ENCODE measurements at places on chromosomes 2 and 18.

DNA sequence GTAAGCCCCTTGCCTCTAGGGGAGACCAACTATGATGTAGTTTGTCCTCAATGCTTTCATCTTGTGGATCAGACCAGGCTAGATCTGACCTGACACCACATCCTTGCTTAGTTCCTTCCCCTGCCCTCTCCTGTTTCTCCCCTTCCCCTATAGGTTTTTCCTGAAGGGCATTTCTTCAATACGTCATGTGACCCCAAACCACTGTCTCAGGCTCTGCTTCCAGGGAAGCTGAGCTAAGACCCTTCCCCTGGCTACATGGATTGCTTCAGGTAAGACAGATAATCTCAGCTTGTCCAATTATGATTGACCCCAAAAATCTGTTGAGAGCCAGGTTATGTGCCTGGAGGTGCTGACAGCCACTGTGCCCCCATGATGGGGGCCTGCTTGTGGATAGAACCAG, 22.6 kb upstream of the TTL start:
- no peak for DNase-seq

DNA sequence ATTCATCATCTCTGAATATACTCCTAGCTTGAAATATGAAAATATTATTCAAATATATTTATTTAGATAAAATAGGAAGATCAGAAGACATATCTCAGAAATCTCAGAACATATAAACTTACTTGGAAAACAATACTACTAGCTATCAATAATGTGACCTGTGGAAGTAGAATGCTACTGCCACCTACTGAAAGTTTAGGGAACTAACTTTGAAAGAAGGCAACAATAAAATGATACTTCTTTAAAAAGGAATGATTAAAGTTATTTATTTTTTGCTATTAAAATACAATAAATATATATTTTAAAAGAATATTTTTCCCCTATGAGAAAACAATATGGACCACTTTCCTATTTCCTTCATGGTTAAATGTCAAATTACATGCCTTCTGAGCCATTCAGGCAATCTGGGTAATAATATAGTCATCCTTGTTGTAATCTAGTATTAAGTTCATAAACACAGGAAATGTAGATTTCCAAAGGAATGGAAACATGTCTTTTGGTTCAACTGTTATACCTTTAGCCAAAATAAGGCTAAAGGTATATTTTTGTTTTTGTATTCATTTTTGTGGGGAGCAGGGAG, 26.0 kb downstream of the ACADL start:
- no peak for DNase-seq

- DNase-seq = no peak
Measured at GRCh38 chr2:73173781-73174180, 28.6 kb upstream of the NOTO start.

DNA sequence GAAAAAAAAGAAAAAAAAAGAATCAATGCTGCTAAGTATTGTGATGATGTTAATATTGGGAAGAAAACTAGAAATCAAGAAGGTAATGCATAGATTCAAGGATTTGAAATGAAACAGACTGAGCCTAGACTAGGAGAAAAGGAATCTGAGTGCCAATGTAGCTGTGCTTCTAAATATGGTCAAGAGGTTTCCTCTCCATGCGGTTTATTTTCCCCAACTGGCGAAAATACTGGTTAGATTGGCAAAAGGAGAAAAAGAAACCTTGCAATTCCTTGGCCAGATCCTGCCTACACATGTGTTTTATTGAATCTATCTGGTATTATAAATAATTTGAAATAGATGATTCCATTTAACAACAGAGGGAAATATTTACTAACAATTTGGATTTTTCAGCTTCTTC, 5.7 kb downstream of the SCN3A start:
- DNase-seq = no peak

- DNase-seq = no peak
Measured at GRCh38 chr2:99336804-99337112, 431 bp upstream of the EIF5B start.

DNA sequence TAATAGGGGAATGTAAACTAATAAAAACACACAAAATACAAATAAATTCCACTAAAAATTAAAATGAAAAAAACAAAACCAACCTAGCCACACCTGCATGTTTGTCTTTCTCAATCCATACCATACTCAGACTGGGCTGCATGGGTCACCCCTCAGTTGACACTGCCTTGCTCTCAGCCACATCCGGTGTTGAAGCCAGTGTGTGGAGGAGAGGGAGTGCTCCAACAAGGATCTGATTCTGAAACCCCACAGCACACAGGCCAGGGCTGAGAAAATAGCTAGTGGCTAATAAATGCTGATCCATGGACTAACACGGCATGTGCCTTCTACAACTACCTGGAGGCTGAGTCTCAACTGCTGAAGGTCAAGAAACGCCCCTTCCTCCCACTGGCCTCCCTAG, 13.7 kb downstream of the RND3 start:
- DNase-seq = no peak

- DNase-seq = no peak
Measured at GRCh38 chr18:79397247-79397829, 1.6 kb downstream of the NFATC1 start.

- no peak for DNase-seq
Measured at GRCh38 chr2:55309446-55309845, 40.4 kb upstream of the MTIF2 start.

GRCh38 chr2:141393214-141393545, 737.6 kb downstream of the LRP1B start:
- DNase-seq = no peak

GRCh38 chr2:85235281-85235680, 92.5 kb downstream of the TGOLN2 start:
- DNase-seq = no peak

DNA sequence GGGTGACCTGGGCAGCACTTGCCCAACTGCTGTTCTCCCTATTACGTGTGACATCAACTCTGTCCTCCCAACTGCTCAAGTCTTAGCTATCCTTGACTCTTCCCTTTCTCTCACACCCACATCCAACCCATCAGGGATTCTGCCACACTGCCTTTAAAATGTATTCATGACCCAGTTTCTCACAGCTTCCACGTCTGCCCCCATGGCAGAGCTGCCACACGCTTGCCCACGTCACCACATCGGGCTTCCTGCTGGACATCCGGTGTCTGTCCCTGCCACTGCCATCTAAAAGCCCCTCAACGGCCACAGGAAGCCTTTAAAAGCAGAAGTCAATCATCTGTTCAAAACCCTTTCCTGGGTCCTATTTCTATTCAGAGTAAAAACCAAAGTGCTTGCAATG, 233.1 kb upstream of the POU3F3 start:
- DNase-seq = no peak

- no peak for DNase-seq
Measured at GRCh38 chr18:49371786-49372185, 88.7 kb downstream of the DYM start.

DNA sequence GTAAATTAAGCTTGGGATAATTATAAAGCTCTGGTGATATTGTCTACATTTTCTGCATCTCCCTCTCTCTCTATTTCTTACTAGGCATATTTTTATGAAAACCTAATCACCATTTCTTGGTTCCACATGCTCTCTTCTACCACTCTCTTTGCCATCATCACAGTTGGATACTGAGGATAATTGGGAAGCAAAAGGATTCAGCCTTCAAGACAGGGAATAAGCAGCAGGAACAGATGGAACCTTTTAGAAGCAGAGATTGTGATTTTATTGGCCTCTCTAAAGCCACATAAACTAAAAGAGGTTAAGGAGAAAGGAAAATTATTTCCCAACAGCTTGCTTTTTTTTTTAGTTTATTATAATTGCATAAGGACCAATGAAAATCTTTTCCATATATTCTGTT, 226.3 kb upstream of the SPHKAP start:
- DNase-seq = no peak

GRCh38 chr2:182917924-182918323, 51.5 kb upstream of the FRZB start:
- DNase-seq = no peak

GRCh38 chr2:202963712-202964111, 51.0 kb upstream of the NBEAL1 start:
- DNase-seq = no peak
